ENCODE measurements at places on chromosomes 11 and 22. TPM values are rescaled to one million over a fixed set of nuclear protein-coding genes. Genes with fewer than 3 reads are reported as not detected.

GRCh38 chr11:34997952-34998528, 81.6 kb downstream of the PDHX start:
- DNase-seq, result no peak

DNA sequence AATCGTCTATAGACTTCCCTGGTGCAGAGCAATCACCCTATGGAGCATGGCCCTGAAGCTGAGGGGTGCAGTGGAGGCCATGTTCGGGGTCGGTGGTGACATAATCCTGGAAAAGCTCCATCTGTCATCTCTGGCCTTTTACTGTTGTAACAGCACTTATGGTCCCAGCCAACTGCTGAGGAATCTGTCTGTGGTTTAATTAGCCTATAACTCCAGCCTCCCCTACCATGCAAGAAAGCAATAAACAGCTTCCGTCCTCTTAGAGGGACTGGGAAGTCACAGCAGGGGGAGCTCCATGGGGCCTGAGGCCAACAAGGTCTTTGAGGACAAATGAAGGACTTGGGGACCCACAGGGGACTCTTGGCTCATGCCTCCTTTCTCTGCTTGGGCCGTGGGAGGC, 159.1 kb upstream of the NECTIN1 start:
- no peak for DNase-seq

DNA sequence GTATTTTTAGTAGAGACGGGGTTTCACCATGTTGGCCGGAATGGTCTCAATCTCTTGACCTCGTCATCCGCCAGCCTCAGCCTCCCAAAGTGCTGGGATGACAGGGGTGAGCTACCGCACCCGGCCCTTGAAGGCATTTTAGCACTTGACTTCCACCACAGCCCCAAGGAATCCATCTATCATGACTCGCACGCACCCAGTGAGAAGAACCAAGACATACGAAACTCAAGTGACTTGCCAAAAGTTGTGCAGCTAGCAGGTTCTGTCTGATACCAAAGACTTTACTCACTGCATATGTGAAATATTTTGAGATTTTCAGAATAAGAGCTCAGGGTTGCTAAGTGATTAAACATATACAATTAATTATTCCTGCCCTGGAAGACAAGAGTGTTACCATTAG, 21.0 kb downstream of the FLI1 start:
- no peak for DNase-seq

- DNase-seq, result no peak
Observed at GRCh38 chr11:60281485-60281884, 1.0 kb downstream of the MS4A4A start.

DNA sequence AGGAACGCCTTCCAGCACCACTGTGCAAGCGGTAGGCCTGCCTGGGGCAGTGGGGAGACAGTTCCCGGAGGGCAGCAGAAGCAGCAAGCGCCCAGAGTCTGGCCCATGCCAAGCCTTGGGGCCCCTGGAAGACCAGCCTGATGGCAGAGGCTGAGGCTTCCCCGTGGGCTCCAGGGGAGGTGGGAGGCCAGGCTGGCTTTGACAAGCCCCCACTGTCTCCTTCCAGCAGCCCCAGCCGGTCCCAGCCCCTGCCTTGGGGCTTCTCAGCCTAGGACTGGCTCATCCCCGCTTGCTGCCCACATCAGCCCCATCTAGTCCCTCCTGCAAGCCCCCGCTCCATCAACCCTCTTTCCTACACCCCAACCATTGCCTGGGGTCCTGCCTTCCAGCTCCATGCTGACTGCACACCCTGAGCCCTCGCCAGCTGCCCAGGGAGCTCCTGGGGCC, 46.7 kb downstream of the IGF2 start:
- no peak for DNase-seq

GRCh38 chr11:35750981-35751663, 88.5 kb downstream of the TRIM44 start:
- DNase-seq, result no peak

DNA sequence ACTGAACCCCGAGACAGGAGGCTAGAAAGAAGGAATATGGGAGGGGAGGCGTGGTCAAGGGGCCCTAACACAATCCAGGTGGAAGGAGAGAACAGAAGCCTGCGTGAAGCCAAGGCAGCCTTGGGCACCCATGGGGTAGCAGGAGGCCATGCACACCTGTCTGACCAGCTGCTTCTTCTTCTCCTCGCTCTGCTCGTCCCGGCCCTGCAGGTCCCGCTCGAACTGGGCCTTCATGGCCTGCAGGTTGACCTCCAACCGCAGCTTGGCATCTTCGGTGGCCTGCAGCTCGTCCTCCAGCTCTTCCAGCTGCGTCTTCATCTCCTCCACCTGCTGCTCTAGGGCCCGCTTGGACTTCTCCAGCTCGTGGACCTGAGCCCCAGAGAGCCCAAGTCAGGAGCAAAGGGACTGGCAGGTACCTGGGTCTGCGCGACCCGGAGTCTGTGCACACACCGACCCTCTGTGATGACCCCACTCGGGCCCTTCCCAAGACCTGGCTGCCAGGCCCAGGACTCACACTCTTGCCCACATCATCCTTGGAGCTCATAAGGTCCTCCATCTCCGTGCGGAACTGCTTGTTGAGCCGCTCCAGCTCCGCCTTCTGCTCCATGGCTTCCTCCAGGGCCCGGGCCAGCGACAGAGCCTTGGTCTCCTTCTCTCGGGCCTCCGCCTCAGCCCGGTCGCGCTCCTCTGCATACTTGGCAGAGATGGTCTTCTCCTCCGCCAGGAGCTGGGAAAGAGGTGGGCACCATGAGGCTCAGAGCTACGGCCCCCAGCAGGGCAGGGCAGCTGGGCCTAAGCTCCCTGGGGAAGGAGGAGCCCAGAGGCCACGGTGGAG, 35.9 kb downstream of the APOL1 start:
- DNase-seq, result no peak

GRCh38 chr11:115314330-115314920, 189.8 kb downstream of the CADM1 start:
- no peak for DNase-seq

DNA sequence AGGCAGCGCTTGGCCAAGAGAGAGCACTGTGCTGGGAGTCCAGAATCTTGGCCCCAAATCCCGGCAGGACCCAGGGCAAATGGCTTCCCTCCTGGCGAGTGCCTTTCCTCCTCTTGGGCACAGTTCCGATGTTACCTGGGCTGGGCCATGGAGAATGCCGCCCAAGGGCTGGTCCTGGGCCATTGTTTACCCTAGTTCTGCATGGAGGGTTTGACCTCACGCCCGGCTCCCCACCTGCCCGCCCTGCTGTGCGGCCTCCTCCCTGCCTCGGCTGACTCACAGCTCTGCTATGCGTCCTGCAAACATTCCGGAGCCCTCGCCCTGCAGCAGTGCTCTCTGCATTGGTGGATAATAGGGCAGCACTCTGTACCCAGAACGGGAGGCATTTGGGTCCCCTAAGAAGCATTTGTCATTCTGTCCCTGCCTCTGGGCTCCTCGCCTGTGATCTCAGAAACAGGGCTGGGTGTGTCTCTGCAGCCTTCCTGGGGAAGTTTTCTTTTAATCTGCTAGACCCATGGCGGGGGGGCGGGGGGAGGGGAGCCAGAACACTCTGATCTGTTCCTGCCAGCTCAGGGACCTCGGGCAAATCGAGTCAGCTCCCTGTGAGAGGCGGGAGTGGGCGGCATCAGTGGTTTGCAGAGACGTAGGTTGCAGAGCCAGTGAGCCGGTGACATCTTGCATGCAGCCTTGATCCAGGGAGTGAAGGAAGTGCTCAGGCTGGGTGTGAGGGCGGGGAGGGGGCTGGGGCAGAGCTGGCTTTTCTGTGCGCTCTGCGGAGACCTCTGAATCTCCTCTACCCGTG, 32.9 kb upstream of the SMIM38 start:
- peak; percentile 75 for DNase-seq

GRCh38 chr11:103594283-103594682, 442.2 kb upstream of the DDI1 start:
- DNase-seq, result no peak

- no peak for DNase-seq
Observed at GRCh38 chr11:77090373-77091111, 12.1 kb upstream of the OMP start.

- DNase-seq, result no peak
Observed at GRCh38 chr11:32273931-32274330, 161.4 kb downstream of the WT1 start.

DNA sequence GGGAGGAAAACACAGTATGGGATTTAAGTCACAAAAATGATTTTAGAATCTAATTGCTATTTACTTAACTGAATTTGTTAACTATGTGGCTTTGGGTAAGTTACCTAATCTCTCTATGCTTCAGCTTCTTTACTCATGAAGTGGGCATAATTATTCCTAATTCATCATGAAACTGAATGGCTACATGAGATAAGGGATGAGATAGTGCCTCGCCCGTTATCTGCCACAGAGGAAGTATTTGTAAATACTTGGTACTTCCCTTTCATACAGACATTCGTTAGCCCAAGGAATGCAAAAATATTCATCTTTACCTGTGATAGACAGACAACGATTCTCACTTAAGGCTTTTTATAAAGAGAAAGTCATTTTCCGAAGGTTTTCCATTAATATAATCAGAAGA, 221.2 kb upstream of the BLID start:
- DNase-seq, result no peak

- no peak for DNase-seq
Observed at GRCh38 chr22:50724616-50725015, 13.4 kb upstream of the ACR start.

GRCh38 chr11:69592986-69593650, 47.8 kb upstream of the CCND1 start:
- DNase-seq, result no peak

GRCh38 chr11:17541330-17541885, 2.8 kb downstream of the USH1C start:
- DNase-seq, result no peak

DNA sequence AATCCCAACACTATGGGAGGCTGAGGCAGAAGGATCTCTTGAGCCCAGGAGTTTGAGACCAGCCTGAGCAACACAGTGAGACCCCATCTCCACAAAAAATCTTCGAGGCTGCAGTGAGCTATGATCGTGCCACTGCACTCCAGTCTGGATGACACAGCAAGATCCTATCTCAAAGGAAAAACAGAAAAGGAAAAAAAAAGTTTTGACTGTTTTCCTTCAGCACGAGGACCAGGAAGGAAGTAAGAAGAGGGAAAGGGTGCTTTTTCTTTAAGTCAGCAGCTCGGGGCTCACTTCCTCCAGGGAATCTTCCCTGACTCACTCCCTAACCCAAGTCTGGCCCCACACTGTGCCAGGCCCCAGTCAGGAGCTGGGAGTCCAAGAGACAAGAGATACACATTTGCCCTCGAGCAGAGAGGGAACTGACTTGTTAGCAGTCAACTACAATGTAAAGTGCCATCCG, 14.2 kb downstream of the ARRB1 start:
- DNase-seq, result no peak

DNA sequence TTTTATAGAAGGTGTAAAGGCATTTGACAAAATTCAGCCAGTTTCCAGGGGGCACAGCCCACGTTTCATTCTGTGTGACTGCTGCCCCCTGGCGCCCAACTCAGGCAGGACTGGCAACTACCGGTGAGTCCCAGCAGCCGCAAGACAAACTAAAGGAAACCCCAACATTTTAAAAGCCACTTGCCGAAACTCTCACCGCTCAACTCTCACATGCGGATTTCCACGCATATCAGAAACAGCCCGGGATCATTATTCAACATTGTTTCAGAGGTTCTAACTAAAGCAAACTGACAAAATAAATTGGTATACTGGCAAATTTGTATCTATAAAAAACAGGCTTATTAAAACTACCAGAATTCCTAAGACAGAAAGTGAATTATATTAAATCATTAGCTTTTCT, 48.2 kb downstream of the MORC2 start:
- no peak for DNase-seq

GRCh38 chr11:75656044-75656727, 12.7 kb downstream of the MAP6 start:
- peak; percentile 25 for DNase-seq

DNA sequence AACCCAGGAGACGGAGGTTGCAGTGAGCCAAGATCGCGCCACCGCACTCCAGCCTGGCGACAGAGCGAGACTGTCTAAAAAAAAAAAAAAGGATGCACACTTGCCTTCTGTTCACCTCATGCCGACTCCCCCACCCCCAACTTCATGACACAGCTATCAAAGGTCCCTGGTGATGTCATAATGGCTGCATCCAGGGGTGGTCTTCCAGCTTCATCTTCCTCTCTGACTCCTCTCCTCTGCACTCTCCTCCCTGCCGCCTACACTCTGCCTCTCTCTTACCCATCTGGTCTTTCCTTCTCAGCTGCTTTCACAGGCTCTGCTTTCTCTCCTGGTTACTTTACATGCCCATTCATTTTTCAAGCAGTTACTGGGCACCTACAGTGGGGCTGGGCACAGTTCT, 16.4 kb upstream of the KDM2A start:
- no peak for DNase-seq

- no peak for DNase-seq
Observed at GRCh38 chr22:43482318-43482625, 70.5 kb downstream of the MPPED1 start.

- DNase-seq, result no peak
Observed at GRCh38 chr11:65653229-65654225, 9.2 kb downstream of the RELA start.

GRCh38 chr22:25697181-25697664, 44.8 kb upstream of the MYO18B start:
- no peak for DNase-seq

GRCh38 chr22:46376908-46377524, 41.5 kb downstream of the TRMU start:
- no peak for DNase-seq

GRCh38 chr22:47091246-47091651, 328.8 kb downstream of the TBC1D22A start:
- no peak for DNase-seq

- DNase-seq, result no peak
Observed at GRCh38 chr11:70671083-70671482, 272.8 kb downstream of the CTTN start.

GRCh38 chr11:74020539-74020938, 11.7 kb upstream of the UCP3 start:
- no peak for DNase-seq

DNA sequence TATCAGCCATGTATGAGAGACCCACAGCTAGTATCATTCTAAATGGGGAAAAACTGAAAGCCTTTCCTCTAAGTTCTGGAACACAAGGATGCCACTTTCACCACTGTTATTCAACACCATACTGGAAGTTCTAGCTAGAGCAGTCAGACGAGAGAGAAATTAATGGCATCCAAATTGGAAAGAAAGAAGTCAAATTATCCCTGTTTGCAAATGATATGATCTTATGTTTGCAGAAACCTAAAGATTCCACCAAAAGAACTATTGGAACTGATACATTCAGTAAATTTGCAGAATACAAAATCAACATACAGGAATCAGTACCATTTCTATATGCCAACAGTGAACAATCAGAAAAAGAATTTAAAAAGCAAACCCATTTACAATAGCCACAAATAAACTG, 226.0 kb downstream of the TRPC6 start:
- DNase-seq, result no peak

STK33 gene
- 0.18 TPM for polyA plus RNA-seq

DNAJB13 gene
- 0.09 TPM for polyA plus RNA-seq

GLYATL2 gene
- polyA plus RNA-seq, result not detected

TBX1 gene
- not detected for polyA plus RNA-seq

HDHD5 gene
- 30.9 TPM for polyA plus RNA-seq

CLDN5 gene
- not detected for polyA plus RNA-seq

OR52E8 gene
- polyA plus RNA-seq, result not detected

OR51B2 gene
- polyA plus RNA-seq, result not detected

YPEL4 gene
- not detected for polyA plus RNA-seq

ALG9 gene
- polyA plus RNA-seq, result 27.2 TPM
